ENCODE measurements at places on chromosomes 16 and 17.

DNA sequence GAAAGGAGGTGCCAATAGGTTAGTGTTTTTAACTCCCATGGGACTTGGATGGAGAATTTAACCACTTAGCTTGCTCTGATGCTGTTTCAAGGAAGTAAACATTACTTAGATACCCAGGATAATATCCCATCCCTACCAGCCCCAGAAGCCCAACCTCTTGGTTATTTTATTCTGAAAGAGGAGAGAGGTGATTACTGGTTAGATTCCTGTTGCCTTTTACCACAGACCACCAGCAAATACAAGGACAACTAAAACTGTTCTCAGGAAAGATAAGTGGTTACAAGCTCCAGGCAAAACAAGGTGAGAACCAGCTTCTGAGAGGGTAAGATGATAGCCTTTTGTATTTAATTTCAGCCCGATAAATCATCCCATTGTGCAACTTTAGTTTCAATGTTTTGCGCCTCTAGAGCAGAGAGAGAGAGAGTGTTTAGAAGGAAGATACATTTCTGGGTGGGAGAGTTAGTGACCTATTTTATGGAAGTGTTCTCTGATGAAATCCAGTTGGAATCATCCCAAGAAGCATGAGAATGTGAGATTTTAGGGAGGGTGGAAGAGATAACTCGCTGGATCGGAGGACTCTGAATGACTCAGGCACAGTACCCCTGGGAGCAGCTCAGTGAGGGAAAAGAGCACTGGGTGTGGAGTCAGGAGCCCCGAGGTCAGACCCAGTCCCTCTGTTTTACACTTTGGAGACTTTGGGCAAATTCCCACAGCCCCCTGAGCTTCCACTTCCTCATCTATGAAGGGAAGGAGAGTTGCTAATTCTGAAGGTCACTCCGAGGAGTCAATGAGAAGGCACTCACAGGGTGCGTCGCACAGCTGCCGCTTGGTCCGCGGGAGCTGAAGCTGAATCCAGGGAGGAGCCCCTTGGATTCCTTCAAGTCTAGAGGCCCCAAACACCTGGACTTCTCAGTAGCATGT is 12.1 kb downstream of the GLP2R start:
- no peak for DNase-seq

DNA sequence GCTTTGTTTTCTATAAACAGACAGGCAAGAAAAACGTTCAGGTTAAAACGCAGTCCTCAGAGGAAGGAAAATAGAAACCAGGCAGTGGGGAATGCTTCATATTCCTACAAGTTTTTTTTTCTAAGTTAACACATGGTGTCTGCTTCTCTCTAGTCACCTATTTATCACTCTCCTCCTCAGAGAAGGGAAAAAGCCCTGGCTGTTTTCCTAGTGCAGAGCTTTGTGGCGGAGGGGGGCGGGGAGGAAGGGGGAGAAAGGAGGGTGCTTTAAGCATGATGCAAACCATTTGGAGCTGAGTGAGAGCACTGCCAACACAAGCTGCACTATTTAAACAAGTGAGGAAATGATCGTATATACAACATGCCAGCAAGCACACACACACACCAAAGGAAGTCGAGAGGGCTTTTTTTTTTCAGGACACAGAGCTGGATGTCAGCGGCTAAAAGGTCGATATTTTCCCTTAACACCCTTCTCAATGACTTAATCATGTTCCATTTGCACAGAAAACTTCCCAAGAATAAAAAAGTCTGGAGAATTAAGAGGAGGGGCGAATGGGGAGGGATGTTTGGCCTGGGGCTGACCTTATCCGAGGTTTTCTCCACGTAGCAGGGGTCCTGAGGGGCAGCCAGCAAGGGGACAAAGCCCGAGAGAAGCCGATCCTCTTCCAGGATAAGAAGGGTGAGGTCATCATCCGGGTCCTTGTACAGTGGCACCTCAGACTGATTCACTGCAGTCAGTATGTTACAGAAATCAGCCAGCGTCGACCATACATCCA is 117.4 kb downstream of the HIC1 start:
- no peak for DNase-seq

GRCh38 chr17:61338000-61338798 is 61.4 kb upstream of the TBX2 start:
- DNase-seq, result no peak

DNA sequence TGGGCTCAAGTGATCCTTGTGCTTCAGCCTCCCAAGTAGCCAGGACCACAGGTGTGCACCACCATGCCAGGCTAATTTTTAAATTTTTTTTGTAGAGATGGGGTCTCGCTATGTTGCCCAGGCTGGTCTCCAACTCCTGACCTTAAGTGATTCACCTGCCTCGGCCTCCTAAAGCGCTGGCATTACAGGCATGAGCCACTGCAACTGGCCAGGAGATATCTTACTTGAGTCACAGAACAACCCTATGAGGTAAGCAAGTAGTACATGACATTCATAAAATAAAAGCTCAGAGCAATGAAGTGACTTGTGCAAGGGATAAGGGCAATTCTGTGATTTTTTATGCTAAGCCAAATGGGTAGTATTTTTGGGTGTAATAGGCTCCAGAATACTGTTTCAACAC is 57.3 kb downstream of the CDC27 start:
- DNase-seq, result no peak

DNA sequence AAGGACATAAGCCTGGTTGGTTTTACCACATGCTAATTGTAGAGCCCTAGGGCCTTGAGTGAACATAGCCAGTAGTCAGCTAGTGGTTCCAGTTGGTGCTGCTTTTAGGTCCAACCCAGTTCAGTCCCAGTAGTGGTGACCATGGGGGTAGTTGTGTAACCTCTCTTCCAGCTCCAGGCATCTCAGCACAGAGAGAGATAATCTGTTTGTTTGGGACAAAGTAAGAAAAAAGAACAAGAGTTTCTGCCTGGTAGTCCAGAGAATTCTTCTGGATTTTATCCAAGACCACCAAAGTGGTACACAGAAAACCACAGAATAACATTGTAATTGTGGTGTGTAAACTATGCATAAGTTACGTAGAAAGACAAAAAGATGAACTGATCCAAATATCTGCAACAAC is 5.2 kb upstream of the CCL13 start:
- DNase-seq, result no peak

- no peak for DNase-seq
These were observed 17.0 kb downstream of the SLC38A10 start for GRCh38 chr17:81277946-81278693.

DNA sequence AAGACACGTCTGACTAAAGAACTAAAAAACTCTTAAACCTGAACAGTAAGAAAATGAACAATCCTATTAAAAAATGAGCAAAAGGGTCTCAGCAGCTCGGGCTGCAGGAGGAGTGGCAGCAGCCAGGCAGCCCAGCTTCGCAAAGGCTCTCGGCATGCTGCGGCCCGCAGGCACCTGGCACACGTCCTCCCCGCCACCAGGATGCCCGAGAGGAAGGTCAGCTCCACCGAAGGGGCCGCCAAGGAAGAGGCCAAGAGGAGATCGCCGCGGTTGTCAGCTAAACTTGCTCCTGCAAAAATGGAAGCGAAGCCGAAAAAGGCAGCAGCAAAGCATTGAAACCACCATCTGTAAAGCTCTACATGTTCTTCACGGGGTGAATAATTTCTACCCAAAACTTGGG is 173.5 kb downstream of the BCAS3 start:
- no peak for DNase-seq

- DNase-seq, result no peak
These were observed 12.6 kb downstream of the PHB1 start for GRCh38 chr17:49401971-49402611.

DNA sequence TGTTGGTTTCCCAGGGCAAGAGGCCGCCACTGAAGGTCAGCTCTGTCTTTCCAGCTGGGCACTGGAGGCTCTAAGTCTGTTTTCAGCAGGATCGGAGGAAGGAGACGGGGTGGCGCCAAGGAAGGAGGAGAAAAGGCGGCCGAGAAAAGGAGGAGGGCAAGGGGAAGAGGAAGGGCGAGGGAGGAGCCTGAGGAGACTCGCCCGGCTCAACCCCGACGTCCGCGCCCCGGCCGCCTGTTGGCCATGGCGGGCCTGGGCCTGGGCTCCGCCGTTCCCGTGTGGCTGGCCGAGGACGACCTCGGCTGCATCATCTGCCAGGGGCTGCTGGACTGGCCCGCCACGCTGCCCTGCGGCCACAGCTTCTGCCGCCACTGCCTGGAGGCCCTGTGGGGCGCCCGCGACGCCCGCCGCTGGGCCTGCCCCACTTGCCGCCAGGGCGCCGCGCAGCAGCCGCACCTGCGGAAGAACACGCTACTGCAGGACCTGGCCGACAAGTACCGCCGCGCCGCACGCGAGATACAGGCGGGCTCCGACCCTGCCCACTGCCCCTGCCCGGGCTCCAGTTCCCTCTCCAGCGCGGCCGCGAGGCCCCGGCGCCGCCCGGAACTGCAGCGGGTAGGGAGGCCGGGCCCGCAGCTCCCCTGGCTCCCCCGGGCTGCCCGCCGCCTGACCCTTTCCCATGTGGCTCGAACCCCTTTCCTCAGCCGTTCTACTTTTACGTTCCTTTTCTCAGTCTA is at the start of gene RNF135:
TSS of gene RNF135 (plus strand) at position 209 of the 737 bp plus-strand sequence. CDS start at position 244, 35 bp downstream.
- DNase-seq, result peak; percentile 66

GRCh38 chr17:80656590-80656989 is 112.0 kb downstream of the RPTOR start:
- DNase-seq, result no peak

GRCh38 chr16:85437166-85438052 is 175.7 kb upstream of the GSE1 start:
- no peak for DNase-seq

GRCh38 chr16:2782583-2783351 is 4.6 kb downstream of the PRSS33 start:
- DNase-seq, result no peak

GRCh38 chr17:6464446-6465041 is 20.3 kb downstream of the PIMREG start:
- no peak for DNase-seq

DNA sequence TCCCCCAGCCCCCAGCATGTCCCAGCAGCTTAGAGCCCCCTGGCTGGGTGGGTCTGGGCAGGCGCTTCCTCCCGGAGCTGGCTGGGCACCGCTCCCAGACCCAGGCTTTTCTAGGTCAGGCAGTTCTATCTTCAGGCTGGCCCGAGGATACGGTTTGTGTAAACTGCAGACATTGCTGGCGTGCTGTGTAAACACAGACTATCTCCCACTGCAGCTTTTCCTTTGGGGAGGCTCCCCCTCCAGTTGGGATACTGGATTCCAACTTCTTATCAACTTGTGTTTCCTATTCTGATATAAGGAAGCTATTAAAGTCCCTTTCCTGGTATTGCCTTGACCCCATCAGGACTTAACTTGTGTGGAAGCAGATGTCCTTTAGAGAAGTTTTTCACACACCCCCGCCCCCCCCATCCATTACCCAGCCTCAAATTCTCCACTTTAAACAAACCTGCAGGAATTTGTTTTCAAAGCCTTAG is 18.3 kb upstream of the GNA13 start:
- DNase-seq, result no peak
